ENCODE measurements at places on chromosomes 6 and 20.

GRCh38 chr6:130368576-130368975 is 2.8 kb downstream of the TMEM200A start:
- no peak for DNase-seq

- DNase-seq, result no peak
These were observed 19.6 kb upstream of the GCLC start for GRCh38 chr6:53564401-53565065.

- no peak for DNase-seq
These were observed 1044.6 kb upstream of the GJE1 start for GRCh38 chr6:141088171-141088570.

DNA sequence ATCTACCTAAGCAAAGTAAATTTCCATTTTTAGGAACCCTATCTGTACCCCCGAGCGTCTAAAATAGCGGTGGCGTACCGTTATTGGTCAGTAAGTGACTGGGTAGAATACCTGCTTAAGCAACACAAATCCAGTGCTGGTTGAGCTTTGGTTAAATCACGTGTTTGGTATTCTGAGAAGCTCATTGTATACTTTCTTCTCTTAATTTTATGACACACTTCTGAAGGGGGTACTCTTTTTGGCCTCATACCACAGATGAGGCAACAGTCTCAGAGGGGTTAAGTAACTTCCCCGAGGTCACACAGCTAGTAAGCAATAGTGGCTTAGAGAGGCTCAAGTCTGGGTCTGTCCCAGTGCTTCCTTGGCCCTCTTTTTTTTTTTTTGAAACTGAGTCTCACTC is 151.2 kb downstream of the TFAP2C start:
- DNase-seq, result no peak
